ENCODE measurements at places on chromosomes 1 and 21.

DNA sequence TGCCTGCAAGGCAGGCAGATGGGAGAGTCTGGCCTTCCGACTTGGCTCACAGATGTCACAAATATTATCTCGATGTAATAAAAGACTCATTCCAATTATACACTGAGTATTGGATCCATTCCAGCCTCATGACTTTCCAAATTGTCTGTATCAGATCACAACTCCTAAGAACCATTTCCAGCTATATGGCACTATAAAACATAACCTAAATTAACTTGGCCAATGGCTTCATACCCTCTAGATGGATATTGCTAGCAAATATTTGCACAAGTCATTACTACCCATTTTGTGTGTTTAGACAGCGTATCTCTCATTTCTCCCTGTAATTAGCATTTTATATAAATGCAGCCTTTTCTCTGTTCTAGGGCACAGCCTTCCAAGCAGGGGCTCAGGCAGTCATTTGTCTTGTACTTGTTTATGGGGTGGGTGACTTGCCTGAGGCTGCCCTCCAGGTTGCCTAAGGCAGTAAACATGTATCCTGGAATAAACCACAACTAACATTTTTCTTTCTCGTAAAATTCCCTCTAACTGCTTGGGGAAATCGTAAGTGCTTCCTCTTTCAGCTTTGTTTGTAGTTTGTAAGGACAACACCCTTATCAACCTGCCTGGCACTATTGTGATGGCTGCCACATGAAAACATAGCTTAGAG lies 70.6 kb upstream of the KCNJ6 start:
- no peak for DNase-seq

DNA sequence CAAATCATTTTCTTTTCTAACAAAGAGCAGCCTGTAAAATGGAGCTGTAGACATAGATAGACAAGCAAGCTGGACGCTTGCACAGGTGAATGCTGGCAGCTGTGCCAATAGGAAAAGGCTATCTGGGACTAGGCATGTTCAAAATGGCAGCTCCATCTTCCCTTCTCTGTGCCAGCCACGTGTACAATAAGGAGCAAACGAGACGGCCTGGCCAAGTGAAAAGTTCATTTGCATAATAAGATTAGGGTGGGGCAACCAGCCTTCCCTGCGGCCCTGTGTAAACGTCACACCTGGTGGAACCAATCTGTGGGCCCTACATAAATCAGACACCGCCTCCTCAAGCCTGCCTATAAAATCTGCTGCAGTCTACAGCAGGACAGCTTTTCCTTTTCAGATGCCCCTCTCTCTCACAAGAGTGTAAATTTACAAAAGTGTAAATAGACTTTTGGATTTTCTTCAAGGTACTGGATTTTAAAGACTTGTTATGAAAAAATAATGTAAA lies 16.6 kb upstream of the EDEM3 start:
- no peak for DNase-seq

- DNase-seq: no peak
Measured at GRCh38 chr21:20551939-20552338, 446.3 kb upstream of the NCAM2 start.

DNA sequence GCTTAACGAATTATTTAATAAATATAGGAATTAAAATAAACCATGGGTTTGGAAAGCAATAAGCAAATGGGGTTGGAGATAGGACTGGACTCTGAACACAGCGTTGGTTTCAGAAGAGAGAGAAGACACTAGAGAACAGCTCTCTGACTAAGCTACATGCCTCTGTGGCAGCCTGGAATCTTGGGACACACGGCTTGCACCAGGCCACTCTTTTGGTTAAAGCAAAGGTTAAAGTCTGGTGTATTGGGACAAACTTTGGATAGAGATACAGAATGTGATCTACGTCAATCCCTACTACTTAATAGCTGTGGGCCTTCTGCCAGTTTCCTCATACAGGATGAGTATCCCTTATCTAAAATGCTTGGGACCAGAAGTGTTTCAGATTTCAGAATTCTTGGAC lies 49.7 kb upstream of the HSD17B7 start:
- DNase-seq: no peak

DNA sequence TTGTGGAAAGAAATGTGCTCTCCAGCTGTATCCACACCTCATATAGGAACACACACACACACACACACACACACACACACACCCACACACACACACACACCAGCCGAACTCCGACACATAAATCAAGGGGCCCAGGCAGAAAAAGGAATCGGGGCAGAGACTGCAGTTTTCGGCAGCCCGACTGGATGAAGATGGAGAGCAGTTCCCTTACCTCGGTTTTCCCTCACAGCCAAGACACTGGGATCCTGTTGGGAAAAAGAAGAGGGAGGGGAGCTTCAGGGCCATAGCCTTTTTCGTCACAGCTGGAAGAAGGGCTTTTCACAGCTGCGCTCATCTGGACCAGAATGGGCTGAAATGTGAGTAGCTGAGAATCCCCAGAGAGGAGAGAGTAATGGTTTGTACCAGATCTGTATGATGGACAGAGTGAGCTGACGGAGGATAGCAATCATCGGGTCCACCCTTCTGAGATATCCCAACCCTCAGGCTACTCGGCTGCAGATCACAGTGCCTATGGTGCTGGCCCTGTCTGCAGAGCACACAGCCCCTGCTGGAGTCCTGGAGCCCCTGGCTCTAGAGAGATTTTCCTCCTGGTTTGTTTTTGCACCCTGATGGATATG lies 37.7 kb downstream of the PIK3C2B start:
- DNase-seq: no peak

DNA sequence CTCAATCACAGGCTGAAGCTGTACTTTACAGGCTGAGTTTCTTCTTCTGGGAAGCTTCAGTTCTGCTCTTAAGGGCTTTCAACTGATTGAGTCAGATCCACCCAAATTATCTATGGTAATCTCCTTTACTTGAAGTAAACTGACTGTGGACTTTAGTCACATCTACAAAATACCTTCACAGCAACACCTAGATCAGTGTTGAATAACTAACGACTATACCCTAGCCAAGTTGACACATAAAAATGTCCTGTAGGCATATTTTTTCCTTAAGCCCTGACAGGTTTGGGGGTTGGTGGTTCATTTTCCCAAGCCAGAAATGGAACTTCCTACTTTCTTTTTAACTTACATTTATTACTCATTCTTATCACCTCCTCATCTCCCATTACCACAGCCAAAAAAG lies 42.9 kb upstream of the PRKACB start:
- no peak for DNase-seq

- DNase-seq: no peak
Measured at GRCh38 chr21:42151148-42151947, 67.6 kb upstream of the ABCG1 start.

- no peak for DNase-seq
Measured at GRCh38 chr1:247400685-247401084, 15.3 kb upstream of the NLRP3 start.

DNA sequence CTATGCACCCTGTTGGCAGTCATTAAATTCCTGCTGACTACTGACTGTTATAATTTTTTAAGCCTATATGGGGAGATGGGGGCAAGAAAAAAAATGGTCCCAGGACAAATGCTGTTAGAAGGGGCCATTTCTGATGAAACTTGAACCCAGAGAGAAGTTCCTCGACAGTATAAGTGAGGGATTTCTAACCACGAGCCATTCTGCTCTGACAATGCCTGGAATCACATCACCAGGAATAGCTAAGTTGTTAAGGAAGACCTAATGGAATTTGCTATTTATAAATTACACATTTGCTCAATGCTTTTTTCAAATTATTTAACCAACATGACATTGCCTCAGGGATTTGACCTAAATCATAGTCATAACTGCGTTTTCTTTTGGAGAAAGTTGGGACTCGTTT lies 55.2 kb downstream of the LHX9 start:
- no peak for DNase-seq

GRCh38 chr1:9228609-9229008 lies 6.0 kb upstream of the H6PD start:
- DNase-seq: no peak

DNA sequence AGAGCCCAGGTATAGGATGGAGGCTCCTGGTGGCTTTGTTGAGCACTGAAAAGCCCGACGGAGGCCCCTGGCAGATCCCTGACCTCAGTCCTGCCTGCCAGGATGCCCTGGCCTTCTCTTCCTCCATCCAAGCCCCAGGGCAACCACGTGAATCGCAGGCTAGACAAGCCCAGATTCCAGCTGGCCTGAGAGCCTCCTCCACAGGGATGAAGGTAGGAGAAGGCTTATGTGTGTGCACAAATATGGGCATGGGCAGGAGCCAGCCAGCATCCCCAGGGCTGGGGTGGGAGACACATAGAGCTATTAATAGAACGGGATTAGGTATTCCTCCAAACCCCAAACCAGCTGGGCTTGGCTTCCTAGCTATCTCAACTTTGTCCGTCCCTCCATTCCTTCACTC lies 4.0 kb upstream of the EXTL1 start:
- no peak for DNase-seq

GRCh38 chr1:172545396-172546004 lies 12.6 kb downstream of the SUCO start:
- DNase-seq: no peak

GRCh38 chr1:155191904-155192303 lies 15.8 kb downstream of the THBS3 start:
- no peak for DNase-seq

DNA sequence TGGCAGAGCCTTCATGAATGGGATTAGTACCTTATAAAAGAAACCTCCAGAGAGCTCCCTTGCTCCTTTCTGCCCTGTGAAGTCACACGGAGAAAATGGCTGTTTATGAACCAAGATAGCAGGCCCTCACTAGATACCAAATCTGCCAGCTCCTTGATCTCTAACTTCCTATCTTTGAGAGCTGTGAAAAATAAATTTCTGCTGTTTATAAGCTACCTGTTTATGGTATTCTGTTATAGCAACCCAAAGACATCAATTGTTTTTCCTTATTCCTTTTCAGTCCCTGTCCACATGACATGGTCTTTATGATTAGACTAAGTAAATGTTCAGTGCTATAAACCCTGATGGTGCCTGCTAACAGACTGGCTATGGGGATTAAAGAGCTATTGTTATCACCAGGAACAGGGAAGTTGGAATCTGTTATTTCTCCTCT lies 9.7 kb upstream of the STIL start:
- DNase-seq: no peak

DNA sequence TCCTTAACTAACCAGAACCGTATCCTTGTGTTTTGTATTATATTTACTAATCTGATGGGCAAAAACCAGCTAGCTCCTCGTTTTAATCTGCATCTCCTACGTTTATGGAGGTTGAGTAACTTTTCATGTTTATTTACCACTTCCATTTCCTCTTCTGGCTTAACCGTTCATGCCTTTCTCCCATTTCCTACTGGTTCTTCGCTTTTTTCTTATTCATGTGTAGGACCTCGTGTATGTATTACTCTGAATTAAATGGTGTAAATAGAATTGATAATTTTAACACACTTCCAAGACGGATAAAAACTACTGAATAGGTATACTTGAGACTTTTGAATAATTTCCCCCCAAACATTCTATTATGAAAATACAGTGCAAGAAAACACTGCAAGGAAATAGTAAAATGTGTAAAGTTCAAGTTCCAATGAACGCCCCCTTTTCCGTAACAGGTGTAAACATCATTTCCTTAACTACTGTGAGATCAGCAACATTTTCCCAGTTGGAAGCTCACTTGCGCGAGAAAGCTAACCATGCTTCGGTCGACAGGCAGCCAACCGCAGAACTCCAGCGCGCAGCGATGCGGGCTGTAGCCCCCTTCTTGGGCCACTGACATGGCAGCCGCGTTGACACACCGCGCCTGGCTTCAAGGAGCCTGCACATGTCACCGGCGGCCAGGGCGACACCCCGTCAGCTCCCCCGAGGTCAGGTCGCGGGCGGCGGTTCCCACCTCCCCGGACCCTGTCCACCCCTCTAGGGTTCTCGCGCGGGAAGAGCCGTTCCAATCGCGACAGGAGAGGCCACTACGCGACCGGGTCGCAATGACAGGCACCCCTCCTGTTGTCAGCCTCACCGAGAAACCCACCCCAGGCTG lies 816 bp downstream of the EDEM3 start:
- DNase-seq: no peak

- no peak for DNase-seq
Measured at GRCh38 chr1:206970446-206970845, at the start of gene FCAMR. Gene FCAMR, minus strand, starts transcription at chr1:206970460. Its CDS starts 335 bp downstream, at chr1:206970125.

GRCh38 chr1:35190784-35191183 lies 2.2 kb downstream of the SFPQ start:
- no peak for DNase-seq

GRCh38 chr1:219724440-219724839 lies 111.5 kb upstream of the ZC3H11B start:
- no peak for DNase-seq

DNA sequence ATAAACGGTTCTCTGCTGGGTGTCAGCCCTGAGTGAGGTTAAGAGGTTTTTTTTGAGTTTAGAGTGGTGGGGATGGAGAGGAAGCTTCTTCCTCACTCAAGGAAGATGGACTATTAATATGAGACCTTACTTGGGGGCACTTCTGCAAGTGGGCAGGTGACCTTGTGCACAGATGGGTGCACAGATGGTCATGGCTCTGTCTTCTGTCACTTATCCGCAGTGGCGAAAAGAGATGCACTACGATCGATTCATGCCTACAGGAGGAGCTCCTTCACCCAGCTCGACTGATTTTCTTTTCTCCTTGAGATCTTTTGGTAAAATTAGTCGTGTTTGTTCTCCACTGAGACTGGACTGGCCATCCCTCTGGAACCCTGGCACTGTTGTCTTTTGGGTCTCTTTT lies 22.9 kb upstream of the CYYR1 start:
- DNase-seq: no peak

DNA sequence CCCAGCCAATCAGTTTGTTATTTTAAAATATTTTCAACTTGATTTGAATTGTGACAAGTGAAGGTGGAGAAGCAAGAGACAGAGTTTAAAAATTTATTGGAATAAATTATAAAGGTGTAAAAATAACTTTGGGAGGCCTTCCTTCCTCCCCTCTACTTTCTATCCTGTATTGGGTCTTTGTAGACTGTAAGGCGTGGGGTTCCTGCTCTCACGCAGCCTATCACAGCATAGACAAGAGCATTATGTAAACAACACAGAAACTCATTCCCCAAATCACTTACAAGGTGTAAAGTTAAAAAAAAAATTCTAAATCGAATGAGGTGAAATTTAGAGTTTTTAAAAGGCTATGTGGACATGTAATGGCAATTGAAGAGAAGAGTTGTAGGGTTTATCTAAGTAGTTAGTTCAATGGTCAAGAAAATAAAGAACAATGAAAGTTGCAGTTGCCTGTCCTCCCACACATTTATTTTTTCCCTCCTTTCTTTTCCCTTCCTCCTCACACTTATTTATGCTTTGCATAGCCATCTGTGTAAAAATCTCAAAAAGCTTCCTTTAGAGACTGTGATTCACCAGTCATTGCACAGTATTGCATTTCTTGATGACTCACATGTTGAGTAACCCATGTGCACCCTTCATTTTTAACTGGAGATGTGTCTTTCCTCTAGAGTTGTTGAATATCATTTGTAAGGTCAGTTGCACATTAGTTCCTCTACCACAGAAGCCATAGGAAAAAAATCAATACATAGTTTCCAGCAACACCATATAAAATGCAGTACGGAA lies 242.2 kb downstream of the PTPRC start:
- peak; percentile 67 for DNase-seq

DNA sequence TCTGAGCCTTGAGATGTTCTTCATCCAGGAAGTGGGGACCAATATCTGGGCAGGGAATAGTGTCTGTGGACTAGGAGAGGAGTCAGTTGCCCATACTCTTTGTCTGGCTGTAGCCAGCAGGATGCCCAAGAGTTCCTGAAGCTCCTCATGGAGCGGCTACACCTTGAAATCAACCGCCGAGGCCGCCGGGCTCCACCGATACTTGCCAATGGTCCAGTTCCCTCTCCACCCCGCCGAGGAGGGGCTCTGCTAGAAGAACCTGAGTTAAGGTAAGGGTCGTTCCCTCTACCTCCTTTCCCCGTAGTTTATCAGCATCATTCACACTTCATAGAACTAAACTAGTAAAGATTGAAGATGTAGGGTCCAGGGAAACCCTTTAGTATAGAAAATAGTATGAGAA lies 3.4 kb upstream of the PPOX start:
- DNase-seq: no peak

All from amniotic stem cell (primary cell).